ENCODE measurements at places on chromosomes 3 and 15.

DNA sequence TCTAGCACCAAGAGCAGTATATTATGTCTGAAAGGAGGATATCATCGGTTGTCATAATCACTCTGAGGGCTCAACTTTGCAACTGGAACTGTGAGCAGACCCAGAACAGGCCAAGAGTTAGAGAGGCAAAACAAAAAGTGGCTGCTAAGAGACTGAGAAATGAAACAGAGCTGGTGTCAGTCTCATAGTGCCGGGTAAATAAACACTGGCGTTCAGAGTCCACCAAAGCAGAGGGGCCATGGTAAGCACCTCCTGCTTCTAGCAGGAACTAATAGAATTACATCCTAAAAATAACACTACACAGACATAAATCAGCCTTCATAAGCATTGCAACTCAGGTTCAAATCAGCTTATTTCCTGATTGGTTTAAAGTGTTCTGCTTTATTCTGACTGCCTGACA, 10.3 kb upstream of the IL12A start:
- DNase-seq = no peak

GRCh38 chr3:194984622-194985021, 286.3 kb downstream of the XXYLT1 start:
- DNase-seq = no peak

GRCh38 chr3:130932979-130933378, 39.1 kb downstream of the ATP2C1 start:
- DNase-seq = no peak

- DNase-seq = no peak
These were observed 38.7 kb downstream of the FEM1B start for GRCh38 chr15:68316061-68316804.

GRCh38 chr3:192843723-192844485, 73.8 kb downstream of the MB21D2 start:
- no peak for DNase-seq

- DNase-seq = no peak
These were observed 13.1 kb downstream of the ANO10 start for GRCh38 chr3:43608751-43609150.

- DNase-seq = no peak
These were observed 5.7 kb downstream of the ESYT3 start for GRCh38 chr3:138440121-138440521.

DNA sequence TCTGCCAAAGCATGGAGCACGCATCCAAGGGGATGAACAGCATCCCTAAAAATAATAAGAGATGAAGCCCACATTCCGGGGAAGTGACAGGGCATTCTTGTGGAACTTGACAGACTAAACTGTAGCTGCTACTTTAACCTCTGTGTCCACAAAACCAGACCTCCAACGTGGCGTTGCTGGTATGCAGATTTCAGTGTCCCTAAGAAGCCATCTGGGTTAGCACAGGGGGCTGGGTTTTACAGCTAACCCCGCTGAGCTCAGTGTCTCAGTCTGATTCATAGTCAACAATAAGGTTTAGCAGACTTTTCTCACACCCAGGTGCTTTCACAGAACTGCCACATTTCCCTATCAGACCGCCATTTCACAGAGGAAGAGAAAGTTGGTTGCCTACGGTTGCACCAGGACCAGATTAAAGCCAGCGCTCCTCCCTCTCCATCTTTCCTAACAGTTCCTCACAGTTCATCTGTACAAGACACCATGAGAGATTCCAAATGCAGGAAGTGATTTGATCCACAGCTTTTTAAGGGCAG, 61.6 kb upstream of the CTDSPL start:
- no peak for DNase-seq

DNA sequence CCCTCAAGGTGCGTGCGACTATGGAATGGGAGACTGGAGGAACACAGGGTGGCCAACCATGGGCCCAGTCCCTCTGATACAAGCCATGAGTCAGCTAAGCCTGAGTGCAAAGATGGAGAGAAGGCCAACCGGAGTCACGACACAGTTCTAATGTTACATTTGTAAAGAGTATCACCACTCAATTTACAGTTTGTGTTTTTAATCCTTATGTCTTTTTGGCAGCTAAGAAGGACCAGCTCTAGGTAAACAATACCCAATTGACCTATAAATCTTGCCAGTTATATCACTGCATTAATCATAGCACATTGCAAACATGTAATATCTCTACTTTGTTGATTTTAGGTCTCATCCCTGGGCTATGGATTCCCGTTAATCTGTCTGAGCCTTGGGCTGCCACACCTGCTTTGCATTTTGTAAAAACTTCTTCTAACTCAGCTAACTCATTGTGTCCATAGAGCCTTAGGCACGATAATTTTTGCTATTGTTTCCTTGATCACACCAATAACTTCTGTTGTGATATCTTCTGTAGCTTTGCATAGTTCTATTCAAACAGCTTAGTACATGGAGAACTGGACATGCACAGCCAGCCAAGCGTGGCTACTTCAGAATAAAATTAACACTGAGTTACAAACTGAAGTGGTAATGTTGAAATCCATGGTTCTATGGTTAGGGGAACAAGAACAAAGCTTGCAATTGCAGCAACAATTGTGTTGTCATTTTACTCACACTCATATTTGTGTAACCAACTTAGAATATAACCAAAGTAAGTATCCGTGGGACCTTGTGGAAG, 50.3 kb downstream of the LSM3 start:
- DNase-seq = no peak

DNA sequence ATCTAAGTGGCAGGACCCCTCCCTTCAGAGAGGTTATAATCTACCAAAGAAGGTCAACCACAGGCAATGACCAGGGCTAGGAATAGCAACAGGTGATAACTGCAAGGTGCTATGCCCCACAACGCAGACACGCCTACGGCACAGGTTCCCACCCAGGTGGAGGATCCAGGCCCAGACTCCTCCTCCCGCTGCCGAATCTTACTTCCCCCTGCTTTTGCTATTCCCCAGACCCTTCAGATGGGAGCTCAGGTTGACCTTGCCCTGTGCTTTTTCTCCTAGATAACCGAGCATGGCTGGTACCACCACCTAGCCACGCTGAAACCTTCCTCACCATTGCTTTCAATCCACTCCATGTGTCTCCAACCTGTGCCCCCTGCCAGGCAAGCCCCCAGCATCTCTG, 142.2 kb upstream of the IGF1R start:
- no peak for DNase-seq

DNA sequence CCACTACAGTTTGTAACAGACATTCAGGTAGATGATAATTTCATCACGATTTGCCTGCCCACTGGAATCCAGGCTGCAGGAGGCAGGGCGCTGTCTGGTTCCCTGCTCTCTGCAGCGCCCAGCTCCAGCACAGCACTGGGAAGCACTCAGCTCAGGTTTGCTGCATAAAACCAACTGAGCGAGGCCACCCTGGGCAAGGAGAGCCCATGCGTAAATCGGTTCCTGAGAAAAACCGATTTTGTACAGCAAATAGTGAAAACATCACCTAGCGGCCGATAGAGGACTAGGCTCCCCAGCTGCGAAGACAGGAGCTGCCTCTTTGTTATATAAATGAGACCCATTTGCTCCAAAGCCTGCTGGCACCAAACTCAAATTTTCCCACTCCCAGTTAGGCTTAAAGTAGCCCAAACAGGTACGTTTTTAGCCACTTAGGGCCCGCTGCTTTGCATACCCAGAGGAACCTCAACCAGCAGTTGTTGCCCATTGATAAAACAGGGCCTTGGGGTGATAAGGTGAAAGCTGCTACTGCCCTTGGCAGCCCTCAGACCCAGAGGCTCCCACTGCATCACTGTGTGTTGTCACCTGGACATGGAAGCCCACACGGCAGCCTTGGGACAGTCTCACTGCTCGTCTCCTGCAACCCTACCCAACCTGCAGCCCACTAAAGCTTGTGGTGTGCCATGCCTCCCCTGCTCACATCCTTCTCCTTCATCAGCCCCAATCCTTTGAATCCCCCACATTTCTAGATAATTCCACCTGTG, 47.5 kb downstream of the ALDH1L1 start:
- no peak for DNase-seq
